ENCODE measurements at places on chromosomes 5 and 9.

DNA sequence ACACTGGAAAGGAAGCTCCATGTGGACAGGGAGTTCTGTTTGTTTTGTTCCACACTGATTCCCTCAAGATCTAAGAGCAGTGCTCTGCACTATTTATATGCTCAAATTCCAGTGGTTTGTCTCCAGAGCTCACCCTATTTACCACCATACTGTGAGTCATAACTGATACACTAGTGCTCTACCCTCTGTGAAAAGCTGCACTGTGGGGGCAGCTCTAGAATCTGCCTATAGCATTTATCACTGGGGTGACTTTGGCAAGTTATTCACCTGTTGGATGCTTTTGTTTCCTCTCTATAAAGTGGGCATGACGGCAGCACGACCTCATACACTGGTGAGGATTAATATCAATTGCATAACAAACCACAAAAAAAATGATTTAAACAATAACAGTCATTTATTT lies 307.8 kb downstream of the NR2F1-AS1 start:
- DNase-seq = no peak

DNA sequence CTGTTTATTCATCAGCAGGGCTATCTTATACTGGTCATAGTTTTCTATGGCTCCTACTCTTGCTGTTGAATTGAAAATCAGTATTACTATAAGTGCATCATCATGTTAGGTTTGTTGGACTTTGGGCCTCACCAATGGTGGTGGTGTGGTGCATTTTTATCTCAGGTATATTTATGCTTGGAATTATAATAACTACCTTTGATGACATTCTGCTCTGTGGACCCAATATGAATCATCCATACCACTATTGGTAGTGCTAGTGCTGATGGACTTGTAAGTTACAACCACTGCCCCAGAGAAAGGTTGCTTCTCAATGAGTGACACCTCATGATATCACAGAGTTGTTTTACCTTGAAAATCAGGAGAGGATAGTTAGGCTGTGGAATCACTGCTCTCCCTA lies 28.0 kb downstream of the IL9 start:
- no peak for DNase-seq

- DNase-seq = no peak
These were observed 127.8 kb downstream of the KCNIP1 start for GRCh38 chr5:170631466-170632195.

DNA sequence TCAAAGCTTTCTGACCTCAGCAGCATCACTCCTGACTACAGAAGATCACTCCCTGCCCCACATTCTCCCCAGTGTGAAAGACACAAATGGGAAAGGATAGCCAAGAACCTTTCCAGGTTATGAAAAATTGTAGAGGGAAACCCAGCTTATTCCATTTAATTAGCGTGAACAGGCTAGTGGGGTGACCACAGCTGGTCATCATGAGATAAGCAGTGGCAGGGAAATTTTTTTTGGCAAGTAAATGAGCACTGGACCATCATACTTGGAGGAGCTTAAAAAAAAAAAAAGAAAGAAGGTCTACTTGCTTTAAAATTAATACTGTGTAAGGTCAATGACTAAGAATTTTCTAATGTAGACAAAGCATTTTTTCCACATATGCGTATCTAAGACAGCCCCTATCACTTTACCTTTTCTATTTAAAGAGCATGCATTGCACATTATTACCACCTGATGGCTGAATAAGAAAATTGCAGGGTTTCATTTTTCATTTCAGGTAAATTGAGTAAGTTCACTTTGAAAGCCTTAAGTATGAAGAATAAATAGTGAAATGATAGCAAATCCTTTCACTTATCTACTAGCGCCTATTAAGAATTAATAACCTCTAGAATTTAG lies 123.6 kb downstream of the ELAVL2 start:
- DNase-seq = no peak

- DNase-seq = no peak
These were observed 68.4 kb downstream of the PBX3 start for GRCh38 chr9:125815568-125815967.

- DNase-seq = no peak
These were observed 136.7 kb upstream of the HAPLN1 start for GRCh38 chr5:83857341-83857740.

- DNase-seq = no peak
These were observed 85.0 kb upstream of the RARS1 start for GRCh38 chr5:168401226-168401625.

GRCh38 chr9:122040561-122041242 lies 52.4 kb downstream of the TTLL11 start:
- DNase-seq = no peak

GRCh38 chr9:99040911-99041582 lies 63.9 kb upstream of the TGFBR1 start:
- DNase-seq = no peak

DNA sequence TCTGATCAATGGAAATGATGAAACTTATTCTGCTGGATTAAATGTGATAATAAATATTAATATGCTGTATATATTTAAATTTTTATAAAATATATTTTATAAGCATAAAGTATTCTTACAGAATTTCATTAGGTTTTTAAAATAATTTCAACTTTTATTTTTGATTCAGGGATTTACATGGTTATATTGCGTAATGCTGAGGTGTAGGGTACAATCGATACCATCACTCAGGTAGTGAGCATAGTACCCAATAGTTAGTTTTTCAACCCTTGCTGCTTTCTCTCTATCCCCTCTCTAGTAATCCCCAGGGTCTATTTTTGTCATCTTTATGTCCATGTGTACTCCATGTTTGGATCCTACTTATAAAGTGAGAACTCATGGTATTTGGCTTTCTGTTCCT lies 5.7 kb downstream of the TLR4 start:
- DNase-seq = no peak

GRCh38 chr9:89383030-89383720 lies 64.9 kb downstream of the SECISBP2 start:
- DNase-seq = no peak

DNA sequence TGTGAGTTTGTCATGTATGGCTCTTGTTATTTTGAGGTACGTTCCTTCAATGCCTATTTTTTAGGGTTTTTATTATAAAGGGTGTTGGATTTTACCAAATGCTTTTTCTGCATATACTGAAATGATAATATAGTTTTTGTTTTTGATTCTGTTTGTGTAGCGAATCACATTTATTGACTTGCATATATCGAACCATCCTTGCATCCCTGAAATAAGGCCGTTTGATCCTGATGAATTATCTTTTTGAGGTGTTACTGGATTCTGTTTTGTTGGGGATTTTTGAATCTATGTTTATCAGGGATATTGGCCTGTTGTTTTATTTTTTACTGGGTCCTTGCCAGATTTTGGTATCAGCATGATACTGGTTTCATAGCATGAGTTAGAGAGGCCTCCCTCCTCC lies 25.9 kb downstream of the SELENOP start:
- DNase-seq = no peak

DNA sequence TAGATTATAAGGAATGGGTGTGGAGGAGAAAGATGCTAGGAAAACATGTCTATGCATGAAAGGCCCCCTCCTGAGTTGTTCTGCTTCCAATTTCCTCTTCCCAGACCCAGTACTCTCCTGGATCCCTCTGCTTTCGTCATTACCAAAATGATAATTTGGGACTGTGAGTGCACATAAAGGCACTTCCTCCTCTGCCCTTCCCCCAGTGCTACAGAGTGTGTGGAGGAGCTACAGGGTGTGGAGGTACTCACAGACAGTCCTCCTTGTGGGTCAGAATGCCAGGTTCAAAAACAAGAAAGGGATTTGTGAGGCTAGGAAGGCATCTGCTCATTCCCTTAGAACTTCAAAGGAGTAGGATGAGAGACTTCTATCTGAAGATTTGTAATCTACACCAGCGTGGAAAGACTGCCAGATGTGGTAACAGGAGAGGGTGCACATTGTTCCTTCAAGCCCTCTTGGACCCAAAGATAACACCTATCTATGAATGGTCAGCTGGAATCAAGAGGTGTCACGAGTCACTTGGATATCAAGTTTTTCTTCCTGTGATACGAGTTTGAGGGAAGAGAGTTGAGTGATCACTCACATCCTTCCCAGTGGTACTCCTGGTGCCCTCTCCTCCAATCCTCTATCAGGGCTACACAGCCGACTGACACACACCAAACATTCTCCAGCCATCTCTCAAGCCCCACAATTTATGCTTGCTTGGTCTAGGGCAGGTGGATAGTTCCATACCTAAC lies 201.1 kb downstream of the EPB41L4A start:
- DNase-seq = no peak

GRCh38 chr5:132556763-132557477 lies at the start of gene RAD50:
Gene RAD50, plus strand, starts transcription at chr5:132556977. Its CDS starts 348 bp downstream, at chr5:132557325.
- DNase-seq = peak; percentile 92

- no peak for DNase-seq
These were observed 1247.0 kb upstream of the ACO1 start for GRCh38 chr9:31137176-31138160.

DNA sequence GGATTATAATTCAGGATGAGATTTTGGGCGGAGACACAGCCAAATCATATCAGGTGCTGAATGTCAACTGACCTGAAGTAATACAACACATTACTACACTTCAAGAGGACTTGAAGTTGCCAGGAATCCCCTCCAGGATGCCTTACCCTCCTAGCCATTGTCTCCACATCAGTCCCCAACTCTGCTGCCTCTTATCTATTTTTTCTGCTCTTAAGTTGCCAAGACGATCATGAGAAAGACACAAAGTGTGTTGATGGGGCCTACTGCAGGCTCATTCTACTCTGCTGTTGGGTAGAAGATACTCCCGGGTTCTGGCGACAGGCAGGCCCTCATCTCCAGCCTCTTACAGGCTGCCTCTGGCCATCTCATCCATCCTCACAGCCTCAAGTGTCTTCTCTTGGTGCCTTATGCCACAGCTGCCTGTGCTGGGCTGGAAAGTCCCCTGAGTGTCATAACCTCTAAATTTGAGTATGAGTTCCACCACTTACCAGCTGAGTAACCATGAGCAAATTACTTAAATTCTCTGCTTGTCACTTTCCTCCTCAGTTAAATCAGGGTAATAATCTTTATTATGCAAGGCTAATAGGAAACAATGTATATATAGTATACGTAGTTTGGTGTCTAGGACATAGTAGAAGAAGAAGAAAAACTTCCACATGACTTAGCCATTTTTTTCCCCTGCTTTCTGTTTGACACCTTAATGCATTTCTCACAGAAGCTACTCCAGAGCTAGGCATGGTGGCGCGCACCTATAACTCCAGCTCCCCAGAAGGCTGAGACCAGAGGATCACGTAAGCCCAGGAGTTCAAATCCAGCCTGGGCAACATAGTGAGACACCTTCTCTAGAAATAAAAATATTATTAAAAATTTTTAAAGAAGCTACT lies 73.0 kb upstream of the SNX2 start:
- no peak for DNase-seq

Data from CD4-positive, alpha-beta T cell treated with Interleukin-12 subunit alpha and Interleukin-12 subunit beta, for 1 hour (primary cell).